Fibroblast of lung (primary cell): ENCODE measurements at places on chromosomes 3 and 15. TPM values are rescaled to one million over a fixed set of nuclear protein-coding genes. Genes with fewer than 3 reads are reported as not detected.

Gene INSYN1
- 1.2 and 1.3 TPM in 2 replicates for total RNA-seq

Gene POPDC2
- total RNA-seq, result 0.17 and 0.26 TPM in 2 replicates

Gene ALDH1L1
- not detected in 2 replicates for total RNA-seq

Gene DNAH1
- total RNA-seq, result 1.8 and 3.0 TPM in 2 replicates

Gene ZSCAN29
- 29.8 and 31.9 TPM in 2 replicates for total RNA-seq

Gene CLRN1
- total RNA-seq, result not detected in 2 replicates

Gene APOD
- 2.1 and 3.6 TPM in 2 replicates for total RNA-seq

Gene TMIE
- 0.51 and 2.0 TPM in 2 replicates for total RNA-seq

Gene RRP9
- total RNA-seq, result 19.7 and 29.5 TPM in 2 replicates

Gene MAP6D1
- total RNA-seq, result 0.51 and 0.83 TPM in 2 replicates

Gene GASK1A
- 1.8 and 5.4 TPM in 2 replicates for total RNA-seq

Gene SEMA3B
- 51.6 and 85.2 TPM in 2 replicates for total RNA-seq

Gene GOLGA6L10
- 0.26 and 0.99 TPM in 2 replicates for total RNA-seq

Gene LSAMP
- 4.8 and 9.0 TPM in 2 replicates for total RNA-seq

Gene CCR8
- not detected in 2 replicates for total RNA-seq

Gene TRNT1
- 27.5 and 27.7 TPM in 2 replicates for total RNA-seq

Gene C3orf85
- not detected in 2 replicates for total RNA-seq

Gene CELF6
- total RNA-seq, result 0.17 and 0.26 TPM in 2 replicates

Gene CAMK1
- total RNA-seq, result 55.2 and 64.2 TPM in 2 replicates

Gene MED12L
- total RNA-seq, result 4.3 and 4.9 TPM in 2 replicates

Gene MSL2
- total RNA-seq, result 9.2 and 12.1 TPM in 2 replicates

Gene OSBPL10
- 3.6 and 7.1 TPM in 2 replicates for total RNA-seq

Gene SLC9C1
- under 0.01 TPM in 1 of 2 replicates, not detected in the other for total RNA-seq

Gene RHOV
- under 0.01 TPM in 1 of 2 replicates, not detected in the other for total RNA-seq

Gene SNTN
- total RNA-seq, result not detected in 2 replicates

Gene THPO
- total RNA-seq, result 0.50 and 0.51 TPM in 2 replicates
